Endothelial cell of umbilical vein (primary cell): ENCODE measurements at places on chromosomes 12 and 14. TPM values are rescaled to one million over a fixed set of nuclear protein-coding genes. Genes with fewer than 3 reads are reported as not detected.
A peak's percentile ranks its signal among the peaks of the same experiment; 100 is the strongest.

Gene FBLN5
- total RNA-seq = 27.6 and 44.9 TPM in 2 replicates

Gene RNASE3
- not detected in 2 replicates for total RNA-seq

Gene A2M
- 6.5 and 16.9 TPM in 2 replicates for total RNA-seq

Gene GLI1
- 0.29 and 1.1 TPM in 2 replicates for total RNA-seq

Gene AQP2
- total RNA-seq = not detected in 2 replicates

Gene EFCAB11
- 6.3 and 11.2 TPM in 2 replicates for total RNA-seq

Gene LRCOL1
- 1.2 TPM in 1 of 2 replicates, not detected in the other for total RNA-seq

Gene DHRS2
- 0.44 TPM in 1 of 2 replicates, not detected in the other for total RNA-seq

Gene SLC22A17
- total RNA-seq = 1.8 and 4.6 TPM in 2 replicates

Gene PPP2R3C
- 40.6 and 46.0 TPM in 2 replicates for total RNA-seq

Gene LGALS3
- total RNA-seq = 27.8 and 33.8 TPM in 2 replicates

Gene KRT85
- not detected in 2 replicates for total RNA-seq

Gene HCAR1
- not detected in 2 replicates for total RNA-seq

Gene PTHLH
- 0.60 and 1.1 TPM in 2 replicates for total RNA-seq

Gene AMHR2
- total RNA-seq = not detected in 2 replicates

DNA sequence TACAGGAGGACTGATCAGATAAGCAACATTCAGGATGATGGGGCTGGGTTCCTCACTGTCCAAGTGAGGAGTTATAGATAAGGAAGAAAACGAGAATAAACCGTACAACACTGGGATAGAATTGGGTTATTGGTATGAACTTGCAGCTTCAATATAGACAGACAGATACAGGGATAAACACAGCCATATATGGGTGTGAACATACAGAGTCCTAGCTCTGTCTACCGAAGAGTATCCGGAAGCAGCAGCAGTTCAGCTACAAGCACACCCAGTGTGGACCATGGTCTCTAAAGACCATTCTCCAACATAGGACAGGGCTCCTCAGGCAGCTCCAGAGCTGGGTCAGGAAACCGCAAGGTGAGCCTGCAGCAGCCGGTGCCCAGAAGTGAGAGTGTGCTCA, 40.8 kb downstream of the CDC42BPB start:
- no peak for DNase-seq

GRCh38 chr14:104442107-104442551, 137.4 kb upstream of the C14orf180 start:
- no peak for DNase-seq

DNA sequence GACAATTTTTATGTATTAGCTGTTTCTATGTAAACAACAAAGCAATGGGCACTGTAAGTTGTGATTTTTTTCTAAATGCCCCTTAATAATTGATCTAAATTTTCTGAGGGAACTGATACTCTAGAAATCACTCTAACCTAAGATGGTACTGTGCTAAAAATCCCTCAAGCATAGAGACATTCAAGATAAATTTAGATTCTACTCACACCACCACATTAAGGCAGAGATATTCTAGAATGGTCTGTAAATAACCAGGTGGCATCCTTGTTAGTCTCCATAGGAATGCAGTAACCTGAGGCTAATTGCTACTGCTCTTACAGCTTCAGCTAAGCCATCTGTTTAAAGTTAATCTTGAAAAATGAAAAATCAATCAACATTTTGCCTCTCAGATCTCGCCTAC, 87.3 kb downstream of the SLC41A2 start:
- no peak for DNase-seq

DNA sequence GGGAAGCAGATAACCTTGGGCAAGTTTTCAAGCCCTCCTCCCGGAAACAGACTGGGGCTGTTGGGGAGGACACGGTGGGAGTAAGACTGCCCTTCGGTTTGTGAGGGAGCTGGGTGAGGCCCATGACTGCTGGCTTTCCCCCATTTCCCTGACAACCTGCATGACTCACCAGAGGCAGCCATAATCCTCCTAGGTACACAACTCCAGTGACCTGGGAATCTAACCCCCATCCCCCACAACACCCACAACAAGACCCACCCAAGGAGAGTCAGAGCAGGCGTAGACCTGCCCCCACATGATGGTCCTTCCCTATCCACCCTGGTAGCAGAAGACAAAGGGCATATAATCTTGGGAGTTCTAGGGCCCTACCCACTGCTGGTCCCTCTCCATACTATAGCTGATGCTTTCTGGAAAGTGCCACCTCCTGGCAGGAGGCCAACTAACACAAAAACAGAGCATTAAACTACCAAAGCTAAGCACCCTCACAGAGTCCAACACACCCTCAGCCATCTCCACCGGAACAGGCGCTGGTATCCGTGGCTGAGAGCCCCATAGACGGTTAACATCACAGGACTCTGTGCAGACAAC, 14.8 kb downstream of the DDX24 start:
- no peak for DNase-seq

- DNase-seq = no peak
These were observed 2.7 kb upstream of the NXPH4 start for GRCh38 chr12:57213763-57214397.

- DNase-seq = no peak
These were observed 34.8 kb upstream of the VSX2 start for GRCh38 chr14:74204491-74204890.

DNA sequence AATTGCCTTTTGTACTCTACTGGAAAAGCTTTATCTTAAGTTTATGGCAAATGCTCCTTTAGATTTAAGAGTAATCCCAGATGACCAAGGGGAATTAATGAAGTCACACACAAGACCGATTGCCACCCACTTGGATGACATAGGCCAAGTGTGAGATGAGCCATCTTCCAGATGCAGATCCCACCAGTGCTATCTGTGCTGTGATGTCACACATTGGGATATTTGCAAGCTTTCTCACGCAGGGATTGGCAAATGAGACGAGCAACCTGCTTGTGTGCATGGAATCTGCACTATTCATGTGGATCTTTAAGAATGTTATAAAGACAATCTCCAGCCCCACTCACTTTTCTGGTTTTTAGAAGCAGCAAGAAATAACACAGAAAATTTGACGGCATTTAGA, 602.1 kb upstream of the TMEM132C start:
- DNase-seq = no peak

- DNase-seq = no peak
These were observed 135.4 kb downstream of the TPH2 start for GRCh38 chr12:72074065-72074464.

- no peak for DNase-seq
These were observed 12.4 kb upstream of the KCNK13 start for GRCh38 chr14:90049390-90049789.

- no peak for DNase-seq
These were observed at the start of gene IL26 for GRCh38 chr12:68225576-68226476. Gene IL26 (minus strand): TSS chr12:68225810. CDS start chr12:68225756, 54 bp downstream.

- no peak for DNase-seq
These were observed 7.9 kb downstream of the NRIP2 start for GRCh38 chr12:2826721-2827515.

DNA sequence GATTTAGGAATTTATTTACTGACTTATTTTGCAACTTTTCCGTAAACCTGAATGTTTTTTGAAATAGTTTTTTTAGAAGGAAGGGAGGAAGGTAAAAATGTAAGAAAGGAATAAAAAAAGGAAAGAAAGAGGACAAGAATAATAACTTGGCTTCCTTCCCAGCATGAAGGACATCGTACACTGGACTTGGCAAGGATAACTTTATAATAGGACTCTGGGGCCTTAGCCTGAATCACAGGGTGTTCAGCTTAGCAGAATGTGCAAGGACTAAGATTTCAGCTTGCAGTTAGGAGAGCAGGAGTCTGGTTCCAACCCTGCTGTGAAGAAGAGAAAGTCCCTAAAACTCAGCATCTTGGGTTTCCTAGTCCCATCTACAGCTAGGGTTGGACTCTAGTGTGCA, 1053.3 kb downstream of the VRK1 start:
- DNase-seq = no peak

- DNase-seq = no peak
These were observed 104.1 kb downstream of the IGF1 start for GRCh38 chr12:102376181-102376747.

DNA sequence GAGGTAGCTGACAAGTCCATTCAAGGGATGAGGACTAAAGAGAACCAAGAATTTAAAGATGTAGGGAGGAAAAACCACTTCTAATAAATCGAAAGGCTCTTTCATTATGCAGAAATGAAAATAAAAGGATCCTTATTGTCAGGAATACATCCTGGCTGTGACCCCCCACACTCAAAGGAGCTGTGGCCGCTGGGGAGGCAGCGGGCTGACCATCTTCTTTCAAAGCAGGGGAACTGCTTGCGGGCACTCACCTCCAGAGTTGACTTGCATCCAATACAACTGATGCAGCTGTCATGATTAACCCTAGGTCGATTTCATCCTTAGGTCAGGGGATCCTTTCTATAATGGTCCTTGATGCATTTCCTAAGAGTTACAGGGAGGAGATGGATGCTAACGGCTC, 35.3 kb downstream of the TRAFD1 start:
- no peak for DNase-seq

DNA sequence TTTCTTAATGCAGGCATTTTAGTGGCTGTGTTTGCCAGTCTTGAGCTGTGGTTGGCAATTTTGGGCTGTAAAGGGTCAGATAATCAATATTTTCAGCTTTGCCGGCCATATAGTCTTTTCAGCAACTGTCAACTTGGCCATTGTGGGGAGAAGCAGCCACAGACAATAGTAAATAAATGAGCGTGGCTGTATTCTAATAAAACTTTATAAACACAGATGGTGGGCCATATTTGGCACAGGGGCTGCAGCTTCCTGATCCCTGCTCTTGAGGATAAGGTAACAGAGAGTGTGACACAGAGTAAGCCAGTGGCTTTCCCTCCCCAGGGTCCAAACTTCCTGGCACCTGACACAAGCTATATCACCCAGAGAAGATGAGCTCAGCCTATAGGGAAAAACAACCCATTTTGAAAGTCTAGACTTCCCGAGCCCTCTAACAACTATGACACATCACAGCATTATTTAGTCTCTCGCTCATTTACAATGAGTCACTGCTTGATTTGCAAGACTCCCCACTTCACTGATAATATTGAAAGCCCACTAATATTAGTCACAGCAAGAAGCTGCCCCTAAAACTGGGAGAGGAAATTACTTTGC, 163.1 kb upstream of the TMPO start:
- peak; percentile 84 for DNase-seq

GRCh38 chr14:77782202-77782601, 17.7 kb upstream of the ADCK1 start:
- DNase-seq = no peak

GRCh38 chr12:18415227-18415626, 153.9 kb downstream of the PIK3C2G start:
- DNase-seq = no peak

- no peak for DNase-seq
These were observed 17.3 kb upstream of the ZDHHC22 start for GRCh38 chr14:77158882-77159255.

DNA sequence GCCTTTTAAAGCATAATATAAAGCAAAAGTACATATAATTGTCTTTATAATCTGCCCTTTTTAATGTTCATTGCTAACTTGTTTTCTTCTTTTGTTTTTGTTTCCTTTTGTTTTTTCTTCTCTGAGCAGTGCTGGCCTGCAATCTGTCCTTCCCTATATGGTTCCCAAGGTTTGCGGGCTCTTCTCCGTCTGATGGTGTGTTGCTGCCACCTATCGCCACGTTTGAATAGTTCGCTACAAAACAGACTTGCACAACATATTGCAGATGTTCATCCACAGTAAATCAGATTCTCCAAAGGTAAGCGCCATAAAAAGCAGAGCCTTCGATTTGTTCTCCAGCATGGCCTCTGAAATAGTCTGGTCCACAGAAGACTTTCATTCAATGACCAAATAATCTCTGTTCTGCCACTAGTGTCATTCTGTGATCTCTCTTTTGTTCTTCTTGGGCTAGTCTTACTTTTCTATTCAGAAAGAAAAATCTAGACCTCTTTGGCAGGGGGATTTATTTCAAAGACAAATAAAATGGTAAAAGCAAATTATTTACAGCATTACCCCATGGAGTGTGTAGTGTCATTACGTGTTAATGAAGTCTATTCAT, 33.5 kb downstream of the C12orf50 start:
- peak; percentile 74 for DNase-seq

DNA sequence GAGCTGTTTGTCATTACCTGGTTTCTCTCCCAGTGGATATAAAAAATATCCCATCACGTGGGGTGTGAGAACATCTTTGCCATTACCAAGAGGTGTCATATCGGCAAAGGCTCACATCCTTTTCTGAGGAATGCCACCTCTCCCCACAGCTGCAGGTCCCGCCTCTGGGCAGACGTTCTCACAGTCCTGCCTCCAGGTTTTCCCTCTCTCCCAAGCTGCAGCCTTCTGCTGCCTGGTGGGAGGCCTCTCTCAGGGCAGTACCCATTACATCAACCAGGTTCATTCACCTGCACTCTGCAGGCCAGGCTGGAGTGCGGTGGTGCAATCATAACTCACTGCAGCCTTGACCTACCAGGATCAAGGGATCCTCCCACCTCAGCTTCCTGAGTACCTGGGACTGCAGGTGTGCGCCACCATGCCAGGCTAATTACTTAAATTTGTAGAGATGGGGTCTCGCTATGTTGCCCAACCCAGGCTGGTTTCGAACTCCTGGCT, 15.0 kb upstream of the TMEM119 start:
- DNase-seq = no peak

- DNase-seq = no peak
These were observed 33.5 kb upstream of the CERS5 start for GRCh38 chr12:50200552-50201273.

DNA sequence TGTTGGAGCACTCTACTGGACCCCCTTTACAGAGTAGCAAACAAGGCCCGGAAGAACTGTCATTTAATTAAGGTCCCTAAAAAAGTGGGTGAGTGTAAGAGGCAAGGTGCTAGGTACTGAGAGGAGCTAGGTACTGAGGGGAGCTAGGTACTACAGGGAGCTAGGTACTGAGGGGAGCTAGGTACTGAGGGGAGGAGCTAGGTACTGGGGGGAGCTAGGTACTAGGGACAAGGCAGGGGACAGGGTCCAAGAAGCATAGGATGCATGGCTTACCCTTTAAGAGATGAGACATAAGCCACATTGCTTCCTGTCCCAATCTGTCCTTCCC, 4.9 kb downstream of the KRT5 start:
- DNase-seq = no peak

DNA sequence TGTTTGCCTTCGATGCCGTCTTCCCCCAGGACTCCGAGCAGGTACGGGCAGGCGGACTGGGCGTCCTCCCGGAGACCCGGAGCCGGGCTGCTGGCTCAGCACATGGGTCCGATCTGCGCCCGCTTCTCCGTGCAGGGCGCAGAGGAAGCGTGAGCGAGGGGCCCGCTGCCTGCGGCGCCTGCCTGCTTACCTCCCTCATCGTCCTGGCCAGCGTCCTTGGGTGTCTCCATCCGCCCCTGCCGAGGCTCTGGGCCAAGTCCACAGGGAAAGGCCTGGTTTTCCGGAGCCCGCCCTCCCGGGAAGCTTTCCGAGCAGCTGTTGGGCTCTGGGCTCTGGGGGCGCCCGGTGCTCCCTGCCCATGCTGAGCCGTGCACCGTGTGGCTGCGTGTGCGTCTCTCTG, 33.5 kb downstream of the KIF26A start:
- no peak for DNase-seq

DNA sequence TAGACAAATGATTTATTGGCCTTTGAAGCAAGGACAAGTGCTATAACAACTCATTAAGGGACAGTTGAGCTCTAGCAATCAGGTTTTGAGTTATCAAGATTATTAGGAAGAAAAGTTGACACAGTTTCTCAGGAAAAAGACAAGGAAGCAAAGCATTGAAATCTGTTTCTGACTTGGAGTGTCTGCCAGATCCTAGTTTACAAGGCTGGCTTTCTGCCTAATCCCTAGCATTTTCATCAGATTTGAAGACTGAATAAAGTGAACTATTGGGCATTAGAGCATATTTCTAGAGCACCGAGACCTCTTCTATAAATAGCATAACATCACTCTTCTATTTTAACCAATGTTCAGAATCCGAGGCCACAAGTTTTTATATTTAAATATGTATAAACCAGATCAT, 7.0 kb downstream of the SYT1 start:
- no peak for DNase-seq
